ENCODE measurements at places on chromosomes 3 and 15.
A peak's percentile ranks its signal among the peaks of the same experiment; 100 is the strongest.

DNA sequence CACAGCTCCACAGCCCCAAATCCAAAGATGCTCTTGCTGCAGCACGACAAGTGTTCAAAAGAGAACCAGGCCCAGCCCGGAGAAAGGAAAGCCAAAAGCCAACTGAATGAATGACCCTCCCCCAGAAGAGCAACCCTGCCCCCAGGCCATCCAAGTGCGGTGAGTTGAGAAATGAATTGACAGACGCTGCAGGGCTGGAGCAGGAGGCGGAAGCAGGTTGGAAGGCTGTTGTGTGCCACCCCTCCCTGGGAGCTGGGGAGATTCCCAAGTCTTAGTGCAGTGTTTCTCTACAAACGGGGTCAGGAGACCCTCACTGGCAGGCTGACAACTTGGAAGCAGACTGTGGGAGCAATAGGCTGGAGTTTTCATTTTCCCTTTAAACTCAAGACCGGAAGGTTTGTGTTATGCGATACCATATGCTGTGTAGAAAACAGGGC, 3.5 kb upstream of the SPTBN5 start:
- DNase-seq = no peak

GRCh38 chr3:177459401-177459800, 262.1 kb upstream of the TBL1XR1 start:
- DNase-seq = no peak

GRCh38 chr3:107598926-107599771, 76.4 kb downstream of the BBX start:
- DNase-seq = no peak

GRCh38 chr3:99875929-99876841, 58.5 kb downstream of the CMSS1 start:
- peak; percentile 44 for DNase-seq

DNA sequence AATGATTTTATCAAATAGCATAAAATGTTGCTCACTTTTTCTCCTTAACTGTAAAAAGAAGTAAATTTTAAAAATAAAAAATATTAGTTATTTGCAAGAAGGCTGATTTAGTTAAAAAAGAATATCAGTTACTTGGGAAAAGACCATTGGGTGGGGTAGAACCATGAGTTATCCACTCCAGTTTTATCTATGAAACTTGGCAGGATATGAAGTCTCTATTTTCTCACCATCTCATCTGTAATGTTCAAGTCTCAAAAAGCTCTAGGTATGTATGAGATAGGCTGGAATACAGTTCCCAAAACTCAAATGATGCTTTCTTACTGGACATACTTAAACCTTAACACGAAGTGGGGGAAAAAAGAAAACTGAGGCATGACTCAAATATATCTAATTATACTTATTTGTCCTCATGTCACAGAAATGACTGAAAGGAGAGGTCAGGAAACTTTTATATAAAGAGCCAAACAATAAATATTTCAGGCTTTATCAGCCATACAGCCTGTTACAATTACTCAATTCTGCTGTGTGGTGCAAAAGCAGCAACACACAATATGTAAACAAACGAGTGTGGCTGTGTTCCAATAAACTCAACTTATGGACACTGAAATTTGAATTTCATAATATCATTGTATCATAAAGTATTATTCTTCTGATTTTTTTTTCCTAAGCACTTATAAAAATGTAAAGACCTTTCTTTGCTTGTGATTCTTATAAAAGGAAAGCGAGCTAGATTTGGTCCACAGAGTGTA, 131.8 kb downstream of the TBL1XR1 start:
- DNase-seq = no peak

- no peak for DNase-seq
Observed at GRCh38 chr15:88701561-88702095, 62.8 kb downstream of the ISG20 start.

DNA sequence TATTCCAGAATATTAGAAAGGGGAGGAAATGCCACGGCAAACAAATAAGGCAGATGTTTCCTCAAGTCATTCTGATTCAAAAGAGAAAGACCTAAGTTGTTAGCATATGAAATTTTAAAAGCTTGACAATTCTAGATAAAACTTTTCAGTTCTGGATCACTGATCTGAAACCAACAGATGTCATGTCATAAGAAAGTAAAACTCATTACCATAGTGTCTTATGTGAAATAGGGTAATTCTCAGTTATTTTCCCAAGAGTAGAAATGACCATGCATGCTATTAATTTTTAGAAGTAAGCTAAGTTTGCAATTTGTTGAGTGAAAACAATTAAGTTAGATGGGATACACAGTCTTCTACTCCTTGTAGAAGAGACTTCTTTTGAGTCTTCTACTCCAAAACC, 630.3 kb downstream of the NAALADL2 start:
- DNase-seq = no peak

GRCh38 chr3:172675441-172676193, 35.2 kb downstream of the NCEH1 start:
- no peak for DNase-seq

GRCh38 chr3:104214937-104215336, 1151.8 kb upstream of the ALCAM start:
- no peak for DNase-seq

DNA sequence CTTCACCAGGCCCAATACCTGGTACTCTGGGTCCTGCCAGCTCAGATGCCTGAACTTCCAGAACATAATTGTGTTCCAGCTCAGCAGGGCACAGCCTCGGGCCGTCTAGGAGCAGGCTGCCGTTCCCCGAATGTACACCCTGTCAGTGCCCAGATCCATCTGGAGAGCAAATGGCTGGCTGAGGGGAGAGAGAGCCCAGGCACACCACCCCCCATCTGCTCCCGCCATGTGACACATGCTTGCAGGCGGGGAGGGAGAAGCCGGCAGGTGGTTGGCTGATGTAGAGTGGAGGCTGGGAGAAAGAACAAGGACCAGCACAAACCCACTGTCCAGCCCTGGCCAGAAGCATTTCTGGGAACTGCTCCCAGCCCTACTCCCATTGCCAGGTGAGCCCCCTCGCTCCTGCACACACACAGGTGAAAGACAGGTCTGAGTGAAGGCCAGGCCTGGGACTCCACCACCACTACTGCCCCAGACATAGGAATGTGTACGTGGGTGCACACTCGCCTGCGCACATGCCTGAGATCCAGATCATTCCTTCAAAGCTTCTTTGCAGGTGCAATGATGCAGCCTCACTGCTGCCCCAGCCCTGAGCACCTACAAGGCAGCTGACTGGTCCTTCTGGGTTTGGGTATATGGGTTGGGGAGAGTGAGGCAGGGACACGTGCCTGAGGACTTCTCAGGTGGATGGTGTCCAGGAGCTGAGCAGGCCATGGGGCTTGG, 53.5 kb downstream of the SEMA5B start:
- DNase-seq = no peak

GRCh38 chr15:66496951-66497501, 536 bp downstream of the SNAPC5 start:
- no peak for DNase-seq

DNA sequence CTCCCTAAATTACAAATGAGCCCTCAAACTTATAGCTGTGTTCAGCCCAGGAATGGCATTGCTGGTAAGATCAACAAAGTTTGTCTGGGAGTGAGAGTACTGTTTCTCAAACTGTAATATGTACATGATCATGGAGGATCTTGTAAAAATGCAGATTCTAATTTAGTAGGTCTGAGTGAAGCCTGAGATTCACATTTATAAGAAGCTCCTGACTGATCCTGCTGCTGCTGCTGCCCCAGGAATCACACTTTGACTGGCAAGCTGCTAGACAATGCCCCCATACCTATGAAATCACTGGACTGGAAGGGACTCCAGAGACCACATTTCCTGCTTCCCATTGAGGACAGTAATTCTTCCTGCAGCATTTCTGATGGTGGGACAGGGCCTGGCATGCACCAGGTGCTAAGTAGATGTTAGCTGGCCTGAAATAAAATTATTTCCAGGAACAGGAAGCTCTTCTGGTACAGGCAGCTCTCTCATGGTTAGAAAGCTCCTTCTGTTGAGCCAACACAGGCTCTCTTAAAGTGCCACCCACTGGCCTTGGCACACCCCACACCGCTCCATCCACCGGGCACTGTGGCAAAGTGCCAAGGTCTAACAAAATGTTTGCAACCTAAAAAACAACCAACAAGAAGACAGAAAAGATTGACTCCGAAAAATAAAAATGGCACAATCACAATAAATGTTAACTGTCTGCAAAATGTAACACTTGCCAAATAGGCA, 36.7 kb upstream of the ZNF710 start:
- DNase-seq = no peak

DNA sequence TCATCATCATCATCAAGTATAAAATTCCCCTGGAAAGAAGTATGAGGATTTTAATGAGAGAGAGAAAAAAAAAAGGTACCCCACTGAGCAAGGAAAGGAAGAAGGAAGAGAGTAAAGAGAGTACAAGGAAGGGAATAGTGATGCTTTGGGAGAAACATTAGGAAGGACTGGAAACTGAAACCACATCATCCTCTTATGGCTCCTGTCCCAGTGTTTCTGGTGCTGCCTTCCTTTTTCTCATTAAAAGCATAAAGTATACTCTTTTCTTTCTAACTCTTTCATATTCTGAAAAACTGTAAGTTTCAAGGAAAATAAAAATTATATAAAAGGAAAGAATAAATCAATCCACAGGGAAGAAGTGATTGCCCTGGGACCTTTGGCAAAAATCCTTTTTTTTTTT, 616.4 kb upstream of the CBLB start:
- no peak for DNase-seq

- no peak for DNase-seq
Observed at GRCh38 chr3:58059349-58060321, 51.4 kb downstream of the FLNB start.

DNA sequence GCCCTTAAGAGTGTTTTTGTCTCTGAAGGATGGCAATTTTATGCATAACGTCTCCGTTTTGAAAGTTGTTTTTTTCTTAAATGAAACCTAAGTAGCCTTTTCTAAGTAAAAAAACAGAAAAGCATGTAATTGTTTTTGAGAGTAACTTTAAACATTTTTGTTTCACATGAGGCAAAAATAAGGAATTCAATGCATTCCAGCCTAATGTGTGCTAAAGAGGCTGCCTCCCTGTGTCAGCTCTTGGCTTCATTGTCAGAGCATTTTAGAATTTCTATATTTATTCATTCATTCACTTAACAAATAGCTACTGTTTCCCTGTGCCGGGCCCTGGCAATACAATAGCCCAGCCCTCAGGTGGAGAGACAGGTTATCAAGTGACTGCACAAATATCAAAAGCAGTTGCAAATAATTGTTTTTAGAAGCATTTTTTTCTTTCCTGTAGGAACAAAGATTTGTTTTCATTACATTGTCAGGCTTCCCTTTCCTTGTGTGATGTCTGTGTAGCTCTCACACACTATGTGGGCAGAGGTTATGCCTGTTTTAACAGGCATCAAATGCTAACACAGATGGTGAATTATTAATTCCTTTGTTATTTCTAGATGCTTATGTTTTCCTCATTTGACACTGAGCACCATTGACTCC, 81.9 kb downstream of the CCK start:
- no peak for DNase-seq

DNA sequence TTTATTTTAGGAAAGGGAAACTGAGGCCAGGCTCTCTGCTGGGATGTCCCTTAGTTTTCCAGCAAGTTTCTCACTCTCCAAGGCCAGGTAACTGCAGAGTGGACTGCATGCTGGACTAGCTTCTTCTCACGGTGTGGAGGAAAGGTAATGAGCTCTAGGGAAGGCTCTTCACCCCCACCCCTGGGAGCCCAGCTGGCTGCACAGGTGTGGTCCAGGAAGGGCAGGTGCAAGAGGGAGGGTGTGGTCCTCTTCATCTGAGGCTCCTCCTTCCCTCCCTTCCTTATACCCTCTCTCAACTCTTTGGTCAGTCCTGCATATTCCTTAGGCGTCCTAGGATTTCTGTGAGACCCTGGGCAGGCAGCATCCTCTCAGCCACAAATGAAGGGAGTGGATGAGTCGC, 33.9 kb downstream of the RNU5B-1 start:
- no peak for DNase-seq

GRCh38 chr3:17078926-17079465, 194.2 kb downstream of the PLCL2 start:
- no peak for DNase-seq

DNA sequence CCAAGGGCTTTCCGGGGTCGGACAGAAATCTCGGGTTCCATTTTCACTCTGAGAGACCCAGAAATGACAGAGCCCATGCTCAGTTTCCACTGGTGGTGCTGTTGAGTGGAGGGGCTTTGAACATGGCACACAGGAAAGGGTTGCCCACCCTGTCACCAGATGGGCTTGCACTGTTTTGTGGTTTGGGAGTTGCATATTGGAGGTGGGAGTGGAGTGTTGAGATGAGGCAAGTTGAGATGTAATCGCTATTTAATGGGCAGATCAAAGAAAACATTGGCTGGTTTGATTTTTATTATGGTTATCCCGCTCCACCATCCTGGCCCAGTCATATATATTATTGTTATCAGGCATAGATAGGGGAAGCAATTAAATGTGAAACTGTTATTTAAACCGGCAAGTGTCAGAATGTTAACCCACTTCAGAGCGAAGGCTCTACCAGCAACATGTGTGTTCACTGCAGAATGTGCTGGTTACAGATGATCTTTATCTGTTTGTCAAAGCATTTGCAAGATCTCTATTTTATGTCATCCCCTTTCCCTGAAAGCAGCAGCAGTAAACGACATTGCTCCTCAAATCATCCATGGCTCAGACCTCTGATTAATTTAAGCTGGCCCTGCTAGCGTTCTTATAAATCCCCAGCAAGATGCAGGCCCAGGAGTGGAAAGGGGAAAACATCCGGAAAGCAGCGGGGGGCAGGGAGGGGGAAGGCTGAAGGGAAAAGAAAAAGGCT, 58.3 kb upstream of the TSEN2 start:
- no peak for DNase-seq

GRCh38 chr15:77518458-77518857, 97.8 kb downstream of the HMG20A start:
- no peak for DNase-seq

DNA sequence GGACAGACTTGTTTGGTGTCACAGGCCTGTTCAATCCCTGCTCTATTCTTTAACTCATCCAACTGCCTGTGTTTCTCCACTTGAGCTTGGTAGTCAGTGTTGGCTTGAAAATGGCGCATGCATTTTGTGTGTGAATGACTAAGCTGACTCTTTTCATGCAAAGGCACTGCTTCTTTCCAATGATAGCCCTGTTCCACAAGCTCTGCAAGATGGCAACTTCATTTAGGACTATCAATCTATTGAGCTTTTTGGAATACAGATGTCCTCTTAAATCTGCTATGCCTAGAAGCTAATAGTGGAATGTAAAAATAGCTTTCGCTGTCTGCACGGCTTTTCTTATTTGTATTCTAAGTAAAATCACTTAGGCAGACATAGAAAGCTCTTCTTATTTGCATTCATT, 33.6 kb upstream of the SYNPR start:
- DNase-seq = no peak
